CD8-positive, alpha-beta memory T cell (primary cell): ENCODE measurements at places on chromosomes 1 and 21.

GRCh38 chr1:223147873-223148272 lies 4.8 kb upstream of the TLR5 start:
- no peak for DNase-seq

- no peak for DNase-seq
Measured at GRCh38 chr1:205356440-205357139, at the start of gene KLHDC8A. Gene KLHDC8A, minus strand, starts transcription at chr1:205356922. Its CDS starts 13,318 bp downstream, at chr1:205343604.

DNA sequence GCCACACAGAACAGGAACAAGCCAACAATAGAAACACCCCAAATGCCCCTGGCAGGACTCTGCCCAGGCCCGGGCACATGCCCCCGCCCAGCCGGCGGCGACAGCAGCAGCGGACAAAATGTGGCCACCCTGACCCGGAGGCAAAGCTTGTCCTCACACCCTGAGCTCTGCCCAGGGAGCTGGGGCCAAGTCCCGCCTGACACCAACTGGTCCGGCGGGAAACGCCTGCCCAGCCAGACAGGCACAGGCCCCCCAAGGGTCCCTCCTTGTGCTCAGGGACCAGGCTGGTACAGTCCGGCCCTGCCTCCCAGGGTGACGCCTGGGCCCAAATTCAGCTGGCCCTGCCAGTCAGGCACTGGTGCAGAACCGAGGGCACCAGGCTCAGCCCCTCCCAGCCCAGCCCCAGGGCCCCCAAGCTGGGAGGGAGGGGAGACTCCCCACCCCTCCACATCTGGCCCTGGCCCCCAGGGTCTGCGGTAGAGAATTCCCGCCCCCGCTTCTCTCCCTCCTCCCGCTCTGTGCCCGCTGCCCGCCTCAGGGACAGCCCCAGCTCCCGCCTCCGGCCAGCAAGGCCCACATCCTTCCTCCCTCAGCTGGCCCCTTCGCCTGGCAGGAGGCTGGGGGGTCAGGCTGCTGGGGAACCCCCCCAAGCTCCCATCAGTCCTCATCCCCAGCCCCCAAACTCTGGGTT lies 2.0 kb downstream of the AHDC1 start:
- no peak for DNase-seq

DNA sequence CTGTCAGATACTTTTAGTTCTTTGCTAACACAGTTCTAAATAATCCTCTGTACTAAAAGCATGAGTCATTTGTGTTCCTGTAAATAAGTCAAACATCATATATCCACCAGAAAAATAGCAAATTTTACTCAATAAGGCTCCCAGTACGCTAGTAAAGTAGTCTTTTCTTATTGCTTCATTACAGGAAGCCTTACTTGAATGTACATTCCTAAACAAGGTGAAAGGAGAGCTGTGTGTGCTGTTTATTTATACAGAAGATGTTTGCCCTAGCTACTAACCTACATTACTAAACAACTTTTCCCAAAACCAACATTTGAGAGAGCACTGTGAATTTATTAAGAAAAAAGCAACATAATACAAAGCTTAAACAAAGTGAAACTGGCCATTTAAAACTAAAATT lies 52.0 kb downstream of the ZNHIT6 start:
- DNase-seq = no peak

DNA sequence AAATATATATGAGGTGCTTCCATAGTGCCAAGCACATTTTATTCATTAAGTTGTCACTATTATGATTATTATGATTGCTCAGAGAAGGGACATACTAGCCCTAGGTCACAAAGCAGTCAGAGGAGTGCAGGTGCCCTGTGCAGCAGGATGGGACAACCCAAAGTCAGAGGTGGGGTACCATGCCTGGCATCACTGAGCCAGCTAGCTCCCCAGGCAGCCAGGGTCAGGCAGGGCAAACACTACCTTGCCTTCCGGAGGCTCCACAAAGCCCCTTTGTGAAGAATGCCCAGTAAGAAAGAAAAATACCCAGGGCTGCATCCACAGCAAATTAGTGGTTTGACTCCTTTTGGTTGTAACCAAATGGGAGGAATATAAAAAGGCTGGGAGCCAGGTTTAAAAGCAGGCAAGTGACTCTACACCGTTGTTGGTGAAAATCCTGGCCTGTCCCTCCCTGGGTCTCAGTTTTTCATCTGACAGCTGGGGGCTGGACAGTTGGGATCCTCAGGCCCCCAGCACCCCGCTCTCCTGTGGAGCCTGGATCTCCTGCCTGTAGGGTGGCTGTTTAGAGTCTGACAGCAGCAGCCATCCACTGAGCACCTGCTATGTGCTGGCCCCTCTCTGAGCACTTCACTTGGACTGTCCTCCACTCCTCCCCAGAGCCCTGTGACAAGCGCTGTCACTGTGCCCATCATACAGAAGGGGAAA lies 98.8 kb downstream of the GLIS1 start:
- no peak for DNase-seq

DNA sequence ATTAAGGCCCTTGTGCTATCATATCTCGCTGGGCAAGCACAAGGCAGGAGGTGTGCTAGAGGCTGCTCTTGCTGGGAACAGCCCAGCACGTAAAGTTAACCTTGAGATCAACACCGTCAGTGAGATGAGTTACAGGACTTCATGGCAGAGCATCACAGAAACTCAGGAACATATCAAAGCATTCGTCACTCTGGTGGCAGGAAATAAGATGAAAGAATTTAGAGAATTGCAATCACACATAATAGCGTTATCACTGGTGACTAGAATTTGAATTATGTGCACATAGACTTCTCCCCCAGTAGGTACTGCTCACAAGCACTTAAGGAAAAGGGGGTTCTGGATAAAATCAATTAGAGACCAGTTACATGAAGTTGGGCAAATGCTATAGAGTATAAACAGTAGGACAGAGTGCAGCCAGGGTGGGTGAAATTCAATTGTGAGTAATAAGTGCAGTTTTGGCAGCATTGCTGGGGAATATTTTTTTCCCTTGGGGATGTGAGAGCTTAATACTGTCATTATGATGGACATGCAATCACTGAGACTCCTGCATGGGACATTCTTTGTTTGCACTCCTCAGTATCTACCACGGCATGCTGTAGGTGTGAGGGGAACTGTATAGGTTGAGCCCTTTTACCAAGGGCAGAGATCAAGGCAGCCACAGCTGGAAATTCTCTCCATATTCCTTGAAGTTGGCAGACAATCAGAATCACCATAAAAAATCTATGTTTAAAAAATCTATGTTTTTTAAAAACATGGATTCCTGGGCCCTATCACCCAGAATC lies 44.2 kb upstream of the ARHGAP29 start:
- DNase-seq = no peak

DNA sequence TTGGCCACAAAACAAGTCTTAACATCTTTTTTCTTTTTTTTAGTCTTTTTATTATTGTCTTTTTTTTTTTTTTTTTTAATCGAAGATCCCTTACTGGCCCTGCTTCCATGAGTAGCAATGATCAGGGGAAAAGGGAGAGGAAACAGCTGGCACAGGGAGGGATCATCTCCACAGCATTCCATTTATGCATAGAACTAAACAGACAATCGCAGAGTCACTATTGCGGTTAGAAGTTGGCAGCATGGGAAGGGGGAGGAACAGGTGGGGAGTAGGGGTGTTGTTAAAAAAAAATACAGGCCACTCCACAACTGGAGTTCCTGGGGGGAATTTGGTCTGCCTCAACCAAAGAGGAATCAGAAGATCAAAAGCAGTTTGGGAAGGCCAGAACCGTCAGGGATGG lies 55.4 kb downstream of the C1orf185 start:
- no peak for DNase-seq

DNA sequence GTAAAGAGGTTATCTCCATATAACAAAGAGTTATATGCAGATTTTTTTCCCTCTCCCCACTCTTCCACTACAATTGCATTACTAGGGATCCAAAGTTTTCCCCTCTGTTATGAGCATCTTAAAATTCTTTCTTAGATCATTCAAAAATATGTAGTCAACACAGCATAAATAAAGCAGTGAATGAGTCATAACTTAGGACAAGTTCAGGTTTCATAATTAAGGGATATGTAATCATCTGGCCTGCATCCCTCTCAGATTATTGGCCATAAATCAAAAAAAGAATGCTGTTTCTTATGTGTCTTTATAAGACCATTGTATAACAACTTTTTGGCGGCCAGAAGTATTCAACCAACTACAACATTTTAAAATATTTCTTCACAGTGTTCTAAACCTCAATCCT lies 1526.1 kb downstream of the KCNT2 start:
- DNase-seq = no peak

DNA sequence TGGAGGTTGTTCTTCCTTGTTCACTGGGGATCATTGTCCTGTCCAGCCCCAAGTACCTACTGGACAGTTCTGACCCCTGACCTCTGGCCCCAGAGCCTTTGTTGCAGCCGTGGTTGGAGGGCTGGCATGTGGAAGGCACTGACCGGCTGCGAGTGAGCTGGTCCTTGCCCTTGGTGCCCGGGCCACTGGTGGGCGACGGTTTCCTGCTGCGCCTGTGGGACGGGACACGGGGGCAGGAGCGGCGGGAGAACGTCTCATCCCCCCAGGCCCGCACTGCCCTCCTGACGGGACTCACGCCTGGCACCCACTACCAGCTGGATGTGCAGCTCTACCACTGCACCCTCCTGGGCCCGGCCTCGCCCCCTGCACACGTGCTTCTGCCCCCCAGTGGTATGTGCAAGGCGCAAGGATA lies 11.4 kb downstream of the TIE1 start:
- DNase-seq = no peak

DNA sequence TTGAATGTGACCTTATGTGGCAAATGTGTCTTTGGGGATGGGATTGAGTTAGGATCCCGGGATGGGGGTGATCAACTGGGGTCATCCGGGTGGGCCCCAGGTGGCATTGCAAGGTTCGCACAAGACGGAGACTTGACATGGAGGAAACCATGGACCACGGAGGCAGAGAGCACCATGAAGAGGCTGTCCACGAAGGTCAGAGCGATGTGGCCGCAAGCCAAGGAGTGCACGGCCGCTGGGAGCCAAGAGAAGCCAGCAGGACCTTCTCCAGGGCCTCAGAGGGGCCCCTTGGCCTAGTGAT lies 22.3 kb upstream of the COL18A1 start:
- DNase-seq = no peak

DNA sequence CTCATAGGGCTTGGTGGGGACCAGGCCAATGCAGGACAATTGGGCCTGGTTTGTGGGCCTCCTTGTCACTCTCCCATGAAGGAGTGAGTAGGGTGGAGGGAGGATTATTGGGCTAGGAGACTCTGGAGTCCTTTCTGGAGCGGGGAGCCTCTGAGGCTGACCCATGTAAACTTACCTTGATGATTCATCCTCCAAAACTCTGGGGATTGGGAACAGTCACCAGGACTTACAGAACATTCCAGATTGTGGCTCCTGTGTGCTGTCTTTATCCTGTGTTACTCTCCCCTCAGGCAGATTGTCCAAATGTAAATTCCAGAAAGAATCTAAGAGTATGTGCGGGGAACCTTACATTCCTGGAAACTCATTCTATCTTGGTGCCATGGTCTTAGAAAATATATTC lies 197.6 kb downstream of the CAMTA1 start:
- no peak for DNase-seq

DNA sequence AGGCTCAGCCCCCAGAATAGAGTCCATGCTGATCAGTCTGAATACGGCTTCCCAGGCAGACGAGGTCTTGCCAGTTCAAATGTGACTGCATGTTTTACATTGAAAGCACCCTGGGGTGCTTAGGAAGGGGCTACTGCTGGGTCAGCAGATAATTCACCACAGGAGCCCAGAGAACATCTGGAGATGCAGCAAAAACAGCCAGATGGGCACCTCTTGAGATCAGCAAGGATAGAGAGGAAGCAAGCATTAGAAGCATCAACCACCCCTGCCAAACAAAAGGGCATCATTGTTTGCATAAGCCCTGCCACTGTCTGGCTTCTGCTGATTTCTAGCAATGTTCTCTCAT lies 403.1 kb downstream of the RRAGC start:
- DNase-seq = no peak

GRCh38 chr1:188089461-188089860 lies 1260.7 kb downstream of the PLA2G4A start:
- DNase-seq = no peak

DNA sequence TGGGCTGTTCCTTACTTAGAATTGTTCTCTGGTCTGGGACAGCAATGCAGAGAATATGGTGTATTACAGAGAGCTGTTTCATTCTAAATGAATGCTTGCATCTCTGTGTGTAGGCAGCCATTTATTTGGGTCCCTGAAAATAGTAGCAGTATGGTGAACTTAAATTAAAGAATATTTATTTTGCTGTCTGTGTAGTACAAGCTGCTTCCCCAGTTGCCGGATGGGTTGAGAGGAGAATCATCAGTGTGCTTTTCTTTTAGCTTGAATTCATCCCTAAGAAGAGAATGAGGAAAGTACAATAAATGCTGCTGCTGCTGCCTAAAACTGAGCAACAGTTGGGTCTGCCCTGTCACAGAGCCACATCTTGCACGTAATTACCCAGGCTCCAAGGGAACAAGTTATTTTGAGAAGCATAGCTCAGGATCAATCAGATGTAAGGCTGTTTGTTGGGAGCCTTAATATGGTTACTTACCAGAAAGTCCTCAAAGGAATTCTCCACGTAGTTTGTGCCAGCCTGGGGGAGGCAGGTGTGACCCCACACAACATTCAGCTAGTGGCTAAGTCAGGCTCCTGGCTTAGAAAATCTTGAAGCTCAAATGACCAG lies 16.6 kb downstream of the ACTN2 start:
- no peak for DNase-seq

- DNase-seq = no peak
Measured at GRCh38 chr1:208189183-208189582, 55.0 kb downstream of the PLXNA2 start.

DNA sequence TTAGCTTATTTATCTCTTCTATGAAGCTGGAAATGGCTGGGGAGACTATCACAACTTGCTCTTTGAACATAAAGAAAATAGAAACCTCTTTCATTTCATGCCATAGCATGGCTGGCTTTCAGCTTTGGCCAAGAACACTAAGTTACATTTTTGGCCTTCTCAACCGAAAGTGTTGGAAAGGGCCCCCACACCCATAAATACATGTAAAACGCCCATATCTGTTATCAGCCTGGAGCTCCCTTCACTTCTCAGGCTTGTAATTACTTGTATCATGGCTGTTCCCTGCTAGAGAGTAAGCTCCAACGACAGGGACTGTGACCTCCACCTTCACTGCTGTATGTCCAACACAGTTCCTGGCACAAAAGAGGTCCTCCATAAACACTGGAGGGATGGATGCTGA lies 12.7 kb upstream of the EIF4G3 start:
- no peak for DNase-seq

- DNase-seq = no peak
Measured at GRCh38 chr1:31624731-31625514, 7.4 kb downstream of the HCRTR1 start.

GRCh38 chr1:18535391-18536210 lies 54.9 kb downstream of the KLHDC7A start:
- DNase-seq = no peak
